ENCODE measurements at places on chromosomes 16 and 17. TPM values are rescaled to one million over a fixed set of nuclear protein-coding genes. Genes with fewer than 3 reads are reported as not detected.

The NAE1 gene
- total RNA-seq, result 30.0 TPM

The IRX3 gene
- total RNA-seq, result 16.5 TPM

The FBXW10 gene
- 0.25 TPM for total RNA-seq

DNA sequence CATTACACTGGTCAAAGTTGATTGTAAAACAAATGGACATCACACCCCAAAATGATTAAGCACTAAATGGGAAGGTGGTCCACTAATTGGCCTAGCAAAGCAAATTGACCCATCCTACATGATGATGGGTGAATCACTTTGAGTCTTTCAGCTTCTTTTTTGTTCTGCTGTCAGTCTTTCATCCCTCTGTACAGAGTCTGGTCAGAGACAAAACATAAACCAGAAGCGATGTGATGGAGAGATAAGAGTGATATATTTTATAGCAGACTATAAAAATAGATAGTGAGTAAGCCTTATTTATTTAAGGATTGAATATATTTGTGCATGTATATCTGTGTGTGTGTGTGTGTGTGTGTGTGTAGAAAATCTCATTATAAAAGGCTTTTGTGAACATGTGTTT lies 618.4 kb upstream of the SOX9 start:
- no peak for DNase-seq

DNA sequence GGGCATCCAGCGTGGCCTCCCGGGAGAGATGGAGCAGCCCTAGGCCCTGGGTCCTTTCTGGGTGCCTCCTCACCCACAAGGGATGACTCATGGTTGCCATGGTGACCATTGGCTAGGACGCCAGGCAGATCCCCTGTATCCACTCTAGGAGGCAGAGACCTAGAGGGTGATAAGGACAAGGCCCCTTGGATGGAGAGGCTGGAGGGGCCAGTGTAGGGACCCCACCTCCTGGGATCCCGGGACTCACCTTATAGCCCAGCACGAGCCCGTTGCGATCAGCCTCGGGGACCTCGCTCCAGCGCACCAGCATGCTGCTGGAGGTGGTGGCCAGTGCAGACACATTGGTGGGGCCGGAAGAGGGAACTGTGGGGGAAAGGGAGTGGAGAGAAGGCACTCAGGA lies 82.2 kb upstream of the CDC42EP4 start:
- no peak for DNase-seq

DNA sequence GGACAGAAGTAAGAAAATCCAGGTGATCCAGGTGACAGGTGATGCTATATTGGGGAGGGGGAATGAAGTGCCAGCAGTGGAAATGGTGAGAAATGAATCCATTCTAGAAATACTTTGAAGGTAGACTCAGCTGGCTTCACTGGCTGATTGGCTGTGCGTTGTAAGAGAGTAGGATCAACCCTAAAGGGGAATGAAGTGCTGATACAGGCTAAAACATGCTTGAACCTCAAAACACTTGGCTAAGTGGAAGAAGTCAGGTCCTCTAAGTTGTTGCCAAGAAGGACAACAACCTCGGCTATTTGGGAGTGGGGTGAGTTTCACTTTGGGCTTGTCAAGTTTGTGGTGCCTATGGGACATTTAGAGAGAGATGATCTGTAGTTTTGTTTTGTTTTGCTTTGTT lies 24.1 kb upstream of the SCNN1B start:
- no peak for DNase-seq

GRCh38 chr17:71919186-71919585 lies 201.6 kb upstream of the SOX9 start:
- DNase-seq, result no peak

DNA sequence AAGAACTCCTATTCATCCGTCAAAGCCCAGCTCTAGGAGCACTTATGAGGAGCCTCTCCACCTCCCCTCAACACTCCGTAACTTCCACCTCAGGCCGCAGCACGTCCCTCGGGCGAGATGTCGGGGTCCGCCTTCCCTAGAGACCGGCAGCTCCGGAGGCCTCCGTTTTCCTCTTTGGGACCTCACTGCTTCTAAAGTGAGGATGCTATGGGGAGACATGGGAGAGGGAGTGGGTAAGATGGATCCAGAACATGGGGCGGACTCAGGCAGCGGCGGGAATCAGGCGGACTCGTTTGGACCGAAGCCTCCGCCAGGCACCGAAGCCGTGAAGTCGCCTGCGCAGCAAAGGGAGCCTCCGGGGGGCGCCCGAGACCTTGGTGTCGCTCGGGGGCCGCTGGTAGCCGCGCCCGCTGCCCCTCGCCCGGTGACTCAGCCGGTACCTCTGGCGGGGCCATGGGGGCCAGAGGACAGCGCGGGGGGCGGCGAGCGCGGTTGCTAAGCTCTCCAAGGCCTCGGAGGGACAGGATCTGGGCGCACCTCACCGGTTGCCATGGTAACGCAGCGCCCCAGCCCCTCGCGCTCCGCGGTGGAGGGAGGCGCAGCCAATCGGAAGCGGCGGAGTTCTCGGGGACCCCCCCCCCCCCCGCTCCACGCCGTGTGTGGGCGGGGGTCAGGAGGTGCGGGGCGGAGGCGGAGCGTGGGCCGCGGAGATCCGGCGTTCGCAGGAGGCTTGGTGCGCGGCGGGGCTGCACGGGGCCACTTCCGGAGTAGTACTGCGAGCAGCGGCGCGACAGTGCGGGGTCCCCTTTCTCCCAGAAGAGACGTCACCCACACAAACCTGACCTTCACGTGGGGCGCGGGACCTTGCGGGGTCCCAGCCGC lies 1.3 kb upstream of the HIC1 start:
- DNase-seq, result no peak

DNA sequence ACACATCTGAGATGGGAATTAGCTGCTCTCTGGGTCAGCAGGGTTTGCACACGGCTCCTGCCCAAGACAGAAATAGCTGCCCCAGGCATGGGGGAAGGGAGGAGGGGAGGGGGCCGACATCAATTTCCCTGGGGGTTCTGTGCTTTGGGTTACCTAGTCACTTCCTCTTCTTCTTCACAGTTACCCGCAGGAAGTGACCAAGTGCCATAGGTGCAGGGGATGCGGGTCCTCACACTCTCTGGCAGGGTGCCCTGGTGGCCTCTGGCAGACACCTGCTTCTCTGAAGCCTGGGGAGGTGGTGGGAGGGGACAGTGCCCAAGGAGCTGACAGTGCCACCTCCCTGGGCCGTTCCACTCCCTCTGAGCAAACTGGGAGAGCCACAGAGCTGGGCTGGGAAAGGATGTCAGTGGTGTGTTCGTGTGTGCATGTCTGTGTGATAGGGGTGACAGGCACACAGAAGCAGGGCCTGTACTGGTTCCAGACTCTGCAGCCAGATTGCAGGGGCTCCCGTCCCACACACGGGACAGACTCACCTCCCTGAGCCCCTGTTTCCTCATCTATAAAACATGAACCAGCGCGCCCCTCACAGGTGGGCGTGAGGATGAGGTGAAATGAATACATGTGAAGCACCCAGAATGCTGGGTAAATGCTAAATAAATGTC lies 18.2 kb downstream of the SCN4A start:
- DNase-seq, result no peak

DNA sequence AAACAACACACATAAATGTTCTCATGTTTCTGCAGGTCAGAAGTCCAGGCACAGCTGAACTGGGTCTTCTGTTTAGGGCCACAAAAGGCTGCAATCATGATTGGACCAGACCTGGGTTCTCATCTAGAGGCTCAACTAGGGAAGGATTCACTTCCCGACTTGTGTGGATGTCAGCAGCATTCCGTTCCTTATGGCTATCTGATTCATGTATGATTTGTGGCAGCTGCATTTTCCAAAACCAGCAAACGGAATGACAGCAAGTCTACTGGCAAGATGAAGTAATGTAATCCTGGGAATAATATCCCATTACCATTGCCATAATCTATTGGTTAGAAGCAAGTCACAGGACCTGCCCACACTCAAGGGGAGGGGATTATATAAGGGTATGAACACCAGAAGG lies 22.1 kb downstream of the CEP112 start:
- DNase-seq, result no peak
